Caco-2 (cell line): ENCODE measurements at places on chromosomes 16 and 17. TPM values are rescaled to one million over a fixed set of nuclear protein-coding genes. Genes with fewer than 3 reads are reported as not detected.

DNA sequence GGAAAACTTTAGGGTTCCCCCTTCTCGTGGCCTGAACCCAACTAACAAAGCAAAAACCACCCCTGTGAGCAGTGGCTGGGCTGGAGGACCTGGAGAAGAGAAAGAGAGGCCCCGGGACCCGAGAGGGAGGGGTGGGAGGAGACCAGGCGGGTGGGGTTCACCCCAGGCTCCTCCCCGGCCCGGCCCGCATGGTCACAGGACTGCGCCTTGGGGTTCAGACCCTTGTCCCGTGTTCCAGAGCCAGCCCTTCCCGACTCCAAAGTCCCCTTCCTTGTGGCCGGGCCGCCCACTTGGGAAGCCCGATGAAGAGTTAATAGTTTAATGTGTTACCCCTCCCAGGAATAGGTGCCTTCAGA, 852 bp downstream of the MARVELD3 start:
- peaks cover 7% of the 10 kb centered on the region for H3K36me3 ChIP-seq
- H3K4me1 ChIP-seq: peaks cover 13% of the 10 kb centered on the region
- peak overlapping the region; percentile 75 for H3K27ac ChIP-seq
- peak overlapping the region; percentile 85 for H3K4me3 ChIP-seq
- DNase-seq: peak; percentile 79
- H3K27me3 ChIP-seq: no peaks in the 10 kb centered on the region

MYOCD gene
- 2.6 and 2.8 TPM in 2 replicates for total RNA-seq

GRCh38 chr16:13394488-13394887, 493.1 kb downstream of the SHISA9 start:
- no peaks in the 10 kb centered on the region for H3K27me3 ChIP-seq
- H3K4me3 ChIP-seq: no peak overlapping the region
- DNase-seq: no peak
- no peaks in the 10 kb centered on the region for H3K4me1 ChIP-seq

GFAP gene
- not detected in 2 replicates for total RNA-seq

- H3K36me3 ChIP-seq: peaks cover 4% of the 10 kb centered on the region
- peak overlapping the region; percentile 99 for H3K27ac ChIP-seq
- peaks cover 7% of the 10 kb centered on the region for H3K4me1 ChIP-seq
- DNase-seq: peak; percentile 88
- H3K27me3 ChIP-seq: no peaks in the 10 kb centered on the region
These were observed 505 bp upstream of the COG1 start for GRCh38 chr17:73192206-73192893.

- DNase-seq: no peak
- no peaks in the 10 kb centered on the region for H3K36me3 ChIP-seq
- H3K27me3 ChIP-seq: no peaks in the 10 kb centered on the region
- H3K4me3 ChIP-seq: no peak overlapping the region
- peaks cover 19% of the 10 kb centered on the region for H3K4me1 ChIP-seq
These were observed 45.4 kb downstream of the SEC14L1 start for GRCh38 chr17:77186141-77186604.

GRCh38 chr17:78527345-78527744, 49.9 kb downstream of the DNAH17 start:
- H3K4me1 ChIP-seq: peaks cover 11% of the 10 kb centered on the region; the same call in 1 of the 2 replicates
- H3K36me3 ChIP-seq: no peaks in the 10 kb centered on the region
- no peak overlapping the region for H3K4me3 ChIP-seq
- H3K27ac ChIP-seq: no peak overlapping the region
- H3K27me3 ChIP-seq: no peaks in the 10 kb centered on the region
- DNase-seq: no peak

DNA sequence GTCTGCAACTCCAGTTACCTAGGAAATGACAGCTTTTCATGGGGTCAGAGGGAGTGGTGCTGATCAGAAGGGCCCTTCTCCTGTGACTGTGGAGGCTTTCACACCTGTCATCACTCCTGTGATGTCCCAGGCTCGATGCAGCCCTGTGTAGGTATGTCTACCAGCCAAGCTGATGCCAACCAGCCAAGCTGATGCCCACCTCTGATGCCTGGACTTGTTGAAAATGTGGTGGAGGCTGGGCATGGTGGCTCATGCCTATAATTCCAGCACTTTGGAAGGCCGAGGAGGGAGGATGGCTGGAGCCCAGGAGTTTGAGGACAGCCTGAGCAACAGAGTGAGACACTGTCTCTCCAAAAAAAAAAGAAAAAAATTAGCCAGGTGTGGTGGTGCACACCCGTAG, 33.7 kb upstream of the RGS9 start:
- H3K27ac ChIP-seq: no peak overlapping the region
- H3K4me3 ChIP-seq: no peak overlapping the region
- no peaks in the 10 kb centered on the region for H3K36me3 ChIP-seq
- DNase-seq: no peak
- no peaks in the 10 kb centered on the region for H3K27me3 ChIP-seq

GRCh38 chr17:66517336-66518009, 215.1 kb downstream of the PRKCA start:
- H3K27me3 ChIP-seq: no peaks in the 10 kb centered on the region
- no peak for DNase-seq
- no peak overlapping the region for H3K4me3 ChIP-seq
